ENCODE measurements at places on chromosomes 2 and 18. TPM values are rescaled to one million over a fixed set of nuclear protein-coding genes. Genes with fewer than 3 reads are reported as not detected.

Gene ADD2
- 2.6 TPM for total RNA-seq

Gene DSC2
- total RNA-seq, result 2.4 TPM

Gene RFTN2
- 2.4 TPM for total RNA-seq

Gene PTPRM
- 33.7 TPM for total RNA-seq

Gene SCN3A
- 0.58 TPM for total RNA-seq

Gene GCA
- total RNA-seq, result 3.6 TPM

Gene UGT1A3
- not detected for total RNA-seq

GRCh38 chr2:178915423-178916173 lies 108.4 kb upstream of the TTN start:
- peaks cover 31% of the 10 kb centered on the region for H3K4me1 ChIP-seq
- no peak for DNase-seq
- no peak overlapping the region for H3K4me3 ChIP-seq
- H3K36me3 ChIP-seq, result no peaks in the 10 kb centered on the region
- H3K27me3 ChIP-seq, result no peaks in the 10 kb centered on the region

DNA sequence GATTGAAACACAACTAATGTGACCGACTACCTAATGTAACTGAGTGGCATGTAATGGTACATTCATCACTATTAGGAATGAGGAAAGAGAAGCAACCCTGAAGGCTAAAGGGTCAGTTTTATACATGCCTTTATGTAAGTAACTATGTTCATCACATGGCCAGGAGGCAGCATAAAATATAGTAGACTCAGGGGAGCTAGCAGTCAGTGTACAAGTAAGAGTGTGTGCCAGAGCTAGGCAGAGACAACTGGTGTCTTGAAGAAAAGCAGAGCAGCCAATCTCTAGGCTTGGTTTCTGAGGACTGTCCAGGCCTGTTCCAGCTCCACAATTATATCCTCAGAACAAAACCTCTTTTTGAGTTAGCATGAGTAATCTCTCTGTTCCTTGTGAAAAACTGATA lies 18.1 kb downstream of the SMAD2 start:
- H3K27ac ChIP-seq, result peak overlapping the region; percentile 47
- H3K36me3 ChIP-seq, result no peaks in the 10 kb centered on the region
- no peak for DNase-seq
- H3K27me3 ChIP-seq, result no peaks in the 10 kb centered on the region
- peak overlapping the region; percentile 36 for H3K4me3 ChIP-seq
- H3K4me1 ChIP-seq, result peaks cover 52% of the 10 kb centered on the region

DNA sequence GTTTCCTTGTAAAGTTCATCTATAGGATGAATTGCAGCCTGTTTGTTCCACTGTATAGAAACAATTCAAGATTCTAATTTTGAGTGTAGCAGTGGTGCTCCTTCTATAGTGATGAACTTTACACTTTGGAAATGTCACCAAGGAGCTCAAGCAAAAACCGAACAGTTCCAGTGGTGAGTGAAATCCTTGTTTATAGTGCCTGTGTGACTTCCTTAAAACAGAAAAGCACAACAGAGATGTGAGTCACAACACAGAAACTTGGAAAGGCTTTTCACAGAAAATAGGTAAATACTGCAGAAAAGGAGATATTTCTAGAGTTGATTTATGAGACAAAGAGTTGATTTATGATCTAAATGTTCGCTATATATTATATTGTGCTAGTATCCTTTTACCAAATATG lies 482.0 kb downstream of the PTPRM start:
- DNase-seq, result no peak
- no peaks in the 10 kb centered on the region for H3K36me3 ChIP-seq
- no peaks in the 10 kb centered on the region for H3K27me3 ChIP-seq
- H3K4me3 ChIP-seq, result no peak overlapping the region
- peaks cover 11% of the 10 kb centered on the region for H3K4me1 ChIP-seq

GRCh38 chr2:64914735-64915509 lies 74.3 kb upstream of the SLC1A4 start:
- no peaks in the 10 kb centered on the region for H3K36me3 ChIP-seq
- H3K27me3 ChIP-seq, result no peaks in the 10 kb centered on the region
- no peak overlapping the region for H3K4me3 ChIP-seq
- DNase-seq, result no peak

- no peak overlapping the region for H3K27ac ChIP-seq
- H3K4me3 ChIP-seq, result no peak overlapping the region
- H3K4me1 ChIP-seq, result peaks cover 13% of the 10 kb centered on the region
Observed at GRCh38 chr18:75158465-75159237, 50.3 kb downstream of the PTGR3 start.

GRCh38 chr2:105761931-105762515 lies 17.3 kb downstream of the NCK2 start:
- no peak overlapping the region for H3K27ac ChIP-seq
- H3K4me3 ChIP-seq, result no peak overlapping the region
- DNase-seq, result no peak
- H3K36me3 ChIP-seq, result no peaks in the 10 kb centered on the region

DNA sequence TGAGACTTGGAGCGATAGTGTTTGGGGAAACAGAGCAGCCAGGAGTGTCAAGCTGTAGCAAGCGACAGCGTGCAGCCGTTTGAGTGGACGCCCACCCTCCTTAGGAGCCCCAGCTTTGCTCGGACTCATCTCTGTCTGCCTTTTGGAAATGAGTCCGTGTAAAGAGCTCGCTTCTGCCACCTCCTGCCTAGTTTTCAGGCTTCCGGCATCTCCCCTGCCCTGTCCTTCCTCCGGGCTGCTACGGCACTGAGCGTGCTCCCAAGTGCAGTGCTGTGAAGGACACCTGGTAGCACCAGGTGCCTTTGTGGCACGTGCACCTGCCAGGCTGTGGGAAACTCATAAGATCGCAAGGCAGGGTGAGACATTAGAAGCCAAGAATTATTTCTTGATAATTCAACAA lies 117.1 kb downstream of the RNF144A start:
- no peak for DNase-seq
- H3K27me3 ChIP-seq, result no peaks in the 10 kb centered on the region
- H3K4me1 ChIP-seq, result peaks cover 8% of the 10 kb centered on the region
- H3K36me3 ChIP-seq, result peaks cover 19% of the 10 kb centered on the region
